ENCODE measurements at places on chromosomes 2 and 18. TPM values are rescaled to one million over a fixed set of nuclear protein-coding genes. Genes with fewer than 3 reads are reported as not detected.

GRCh38 chr2:36387258-36387916 lies 31.8 kb downstream of the CRIM1 start:
- H3K27me3 ChIP-seq = no peaks in the 10 kb centered on the region
- no peak overlapping the region for H3K27ac ChIP-seq
- peaks cover 12% of the 10 kb centered on the region for H3K4me1 ChIP-seq
- no peak for DNase-seq

- H3K4me3 ChIP-seq = no peak overlapping the region
- peaks cover 13% of the 10 kb centered on the region for H3K36me3 ChIP-seq
- H3K4me1 ChIP-seq = no peaks in the 10 kb centered on the region
- no peak for DNase-seq
Observed at GRCh38 chr2:195722075-195722474, 65.0 kb downstream of the SLC39A10 start.

DNA sequence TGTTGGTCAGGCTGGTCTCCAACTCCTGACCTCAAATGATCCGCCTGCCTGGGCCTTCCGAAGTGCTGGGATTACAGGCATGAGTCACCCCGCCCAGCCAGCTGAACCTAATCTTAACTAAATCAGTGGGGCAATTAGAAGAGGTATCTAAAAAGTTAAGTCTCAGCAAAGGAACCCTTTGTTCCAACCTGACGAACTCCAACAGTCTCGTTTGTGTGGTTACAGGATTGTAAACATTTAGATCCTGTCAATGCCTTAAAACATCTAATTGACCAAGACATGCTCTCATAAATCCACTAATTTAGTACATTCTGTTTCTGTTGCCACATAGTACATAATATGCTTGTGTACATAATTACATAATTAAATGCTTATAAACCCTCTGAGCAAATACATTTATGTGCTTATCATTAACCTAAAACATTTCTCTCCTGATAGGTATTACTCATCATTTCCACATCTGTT lies 31.1 kb upstream of the STK39 start:
- no peaks in the 10 kb centered on the region for H3K4me1 ChIP-seq
- H3K27me3 ChIP-seq = no peaks in the 10 kb centered on the region
- no peaks in the 10 kb centered on the region for H3K36me3 ChIP-seq

DNA sequence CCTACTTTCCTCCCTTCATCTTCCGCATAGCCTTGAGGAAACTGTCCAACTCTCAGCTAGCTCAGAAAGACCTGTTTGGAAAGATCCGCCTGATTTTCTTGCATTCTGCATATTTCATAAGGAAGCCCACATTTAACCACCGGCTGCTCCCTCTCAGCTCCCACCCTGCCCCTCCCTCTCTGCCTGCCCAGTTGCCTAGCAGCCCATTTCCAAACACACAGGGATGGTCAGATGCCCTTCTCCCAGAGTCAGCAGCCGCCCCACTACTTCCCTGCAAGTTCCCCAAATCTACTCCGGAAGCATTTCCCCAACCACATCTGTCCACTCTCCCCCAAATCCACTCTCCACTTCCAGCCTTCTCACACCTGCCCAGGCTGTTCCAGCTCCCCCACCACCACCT lies 96.0 kb downstream of the TNS1 start:
- no peaks in the 10 kb centered on the region for H3K27me3 ChIP-seq
- H3K36me3 ChIP-seq = no peaks in the 10 kb centered on the region
- H3K27ac ChIP-seq = peak overlapping the region; percentile 88
- H3K4me1 ChIP-seq = peaks cover 91% of the 10 kb centered on the region

- H3K4me3 ChIP-seq = no peak overlapping the region
- no peaks in the 10 kb centered on the region for H3K4me1 ChIP-seq
Observed at GRCh38 chr2:205556841-205557539, 125.3 kb upstream of the NRP2 start.

GRCh38 chr18:55635439-55635838 lies 47.4 kb upstream of the TCF4 start:
- no peaks in the 10 kb centered on the region for H3K27me3 ChIP-seq
- no peaks in the 10 kb centered on the region for H3K36me3 ChIP-seq
- peaks cover 8% of the 10 kb centered on the region for H3K4me1 ChIP-seq
- H3K4me3 ChIP-seq = no peak overlapping the region
- no peak overlapping the region for H3K27ac ChIP-seq

The GPR45 gene
- total RNA-seq = not detected

The CFAP221 gene
- total RNA-seq = not detected

Data from suprapubic skin (tissue), 4 donors.